ENCODE measurements at places on chromosomes 2 and 18.

DNA sequence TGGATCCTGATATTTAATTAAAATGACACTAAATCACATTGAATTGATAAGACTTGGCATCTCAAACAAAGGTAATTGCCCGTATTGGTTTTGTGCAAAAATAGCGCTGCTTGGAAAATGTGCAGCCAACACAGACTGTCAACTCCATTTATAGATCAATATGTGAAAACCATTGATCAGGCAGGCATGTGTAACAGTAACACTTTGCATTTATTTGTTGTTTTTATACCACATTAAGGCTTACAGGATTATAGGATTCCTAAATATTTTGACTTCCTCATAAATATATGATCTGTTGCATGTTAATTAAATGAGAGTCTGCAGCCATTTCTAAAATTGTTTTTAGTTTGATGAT, 30.2 kb downstream of the ARHGAP15 start:
- no peak for DNase-seq

DNA sequence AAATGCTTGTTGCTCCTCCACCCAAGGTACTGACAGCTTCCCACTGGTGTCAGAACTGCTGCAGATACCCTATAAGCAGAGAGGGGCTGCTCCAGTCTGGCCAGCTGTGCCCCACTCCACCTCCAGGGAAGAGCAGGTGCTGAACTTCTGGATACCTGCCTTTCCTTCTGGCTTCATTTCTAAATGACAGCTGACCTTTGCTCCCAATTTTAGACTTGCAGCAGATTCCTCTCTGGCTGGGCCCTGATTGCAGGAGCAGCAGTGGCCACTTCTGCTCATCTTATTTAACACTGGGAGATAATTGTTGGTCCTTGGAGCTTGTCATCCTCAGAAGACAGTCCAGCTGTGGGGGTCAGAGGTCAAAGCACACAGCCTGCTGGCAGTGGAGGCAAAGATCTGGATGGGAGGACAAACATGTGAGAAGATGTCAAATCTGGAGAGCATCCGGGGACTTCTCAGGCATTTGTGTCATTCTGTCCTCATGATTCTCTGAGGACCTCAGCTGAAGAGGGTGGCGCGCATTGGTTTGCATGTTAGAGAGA, 38.9 kb downstream of the SETBP1 start:
- DNase-seq, result no peak

DNA sequence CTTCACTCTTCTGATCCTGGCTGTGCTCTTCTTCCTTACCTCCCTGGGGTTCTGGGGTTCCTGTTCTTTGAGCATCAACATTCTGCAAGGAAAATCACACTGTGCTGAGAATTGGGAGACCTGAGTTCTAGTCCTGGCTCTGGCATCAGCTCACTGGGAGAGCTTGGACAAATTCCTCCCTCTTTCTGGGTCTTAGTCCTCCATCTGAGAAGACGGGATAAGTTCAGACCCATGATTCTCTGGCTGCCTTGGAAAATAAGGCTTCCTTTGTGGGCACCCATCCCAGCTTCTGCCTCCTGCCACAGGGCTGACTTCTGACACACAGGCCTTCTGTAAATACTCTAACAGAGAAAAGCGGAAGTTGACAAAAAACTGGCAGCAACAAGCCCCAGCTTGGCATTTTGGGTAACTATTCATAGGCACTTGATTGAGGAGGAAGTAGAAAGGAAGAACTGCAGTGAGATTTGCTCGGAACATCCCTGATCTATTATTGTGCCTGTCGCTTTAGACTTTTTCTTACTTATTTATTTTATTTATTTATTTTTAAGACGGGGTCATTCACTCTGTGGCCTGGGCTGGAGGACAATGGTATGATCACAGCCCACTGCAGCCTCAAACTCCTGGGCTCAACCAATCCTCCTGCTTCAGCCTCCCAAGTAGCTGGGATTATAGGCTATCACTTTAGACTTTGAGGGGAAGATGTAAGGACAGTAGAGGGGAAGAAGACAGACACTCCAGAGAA, 7.9 kb downstream of the PCBP1 start:
- DNase-seq, result no peak

GRCh38 chr18:57083485-57083884, 63.4 kb upstream of the BOD1L2 start:
- DNase-seq, result no peak

- no peak for DNase-seq
Measured at GRCh38 chr18:33711514-33711913, 133.5 kb downstream of the ASXL3 start.

- DNase-seq, result no peak
Measured at GRCh38 chr2:230664844-230665243, 47.8 kb upstream of the CAB39 start.

GRCh38 chr18:32769071-32769585, 3.7 kb downstream of the KLHL14 start:
- no peak for DNase-seq
